ENCODE measurements at places on chromosomes 3 and 15.

- DNase-seq: no peak
Observed at GRCh38 chr15:85475317-85475701, 94.9 kb downstream of the AKAP13 start.

GRCh38 chr3:55270976-55271375 is 216.1 kb downstream of the WNT5A start:
- DNase-seq: no peak

DNA sequence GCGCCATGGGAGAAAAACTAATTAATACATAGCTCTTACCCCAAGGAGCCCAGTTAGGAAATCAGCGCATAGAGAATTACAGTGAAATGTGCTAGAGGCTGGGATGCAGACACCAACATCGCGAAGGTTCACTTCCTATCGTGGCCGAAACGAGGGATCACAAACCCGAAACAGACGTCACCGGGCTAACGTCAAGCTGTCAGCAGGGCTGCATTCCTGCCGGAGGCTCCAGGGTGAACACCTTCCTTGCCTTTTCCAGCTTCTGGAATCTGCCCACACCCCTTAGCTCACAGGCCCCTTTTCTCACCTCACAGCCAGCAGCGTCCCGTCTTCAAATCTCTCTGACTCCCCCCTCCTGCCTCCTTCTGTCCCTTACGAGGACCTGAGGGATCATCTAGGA is 13.0 kb downstream of the GP5 start:
- no peak for DNase-seq

- DNase-seq: no peak
Observed at GRCh38 chr15:98994892-98995291, 12.7 kb downstream of the PGPEP1L start.

DNA sequence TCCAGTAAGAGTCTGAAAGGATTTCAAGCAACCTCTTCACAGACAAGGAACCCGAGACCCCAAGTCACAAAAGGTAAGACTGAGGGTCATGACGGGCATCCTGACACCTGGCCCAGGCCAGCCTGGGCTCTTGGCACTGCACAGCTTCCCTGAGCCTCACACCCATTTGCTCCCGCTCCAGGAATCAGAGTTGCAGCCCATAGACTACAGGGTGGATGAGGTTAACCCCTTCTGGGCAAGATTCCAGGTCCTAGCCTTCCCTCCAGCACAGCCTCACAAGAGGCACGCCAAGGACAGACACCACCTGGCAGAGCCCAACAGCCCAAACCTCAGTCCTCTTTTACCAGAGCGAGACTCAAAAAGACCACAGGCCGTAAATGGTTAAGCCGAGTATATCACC is 36.2 kb downstream of the RBPMS2 start:
- no peak for DNase-seq

DNA sequence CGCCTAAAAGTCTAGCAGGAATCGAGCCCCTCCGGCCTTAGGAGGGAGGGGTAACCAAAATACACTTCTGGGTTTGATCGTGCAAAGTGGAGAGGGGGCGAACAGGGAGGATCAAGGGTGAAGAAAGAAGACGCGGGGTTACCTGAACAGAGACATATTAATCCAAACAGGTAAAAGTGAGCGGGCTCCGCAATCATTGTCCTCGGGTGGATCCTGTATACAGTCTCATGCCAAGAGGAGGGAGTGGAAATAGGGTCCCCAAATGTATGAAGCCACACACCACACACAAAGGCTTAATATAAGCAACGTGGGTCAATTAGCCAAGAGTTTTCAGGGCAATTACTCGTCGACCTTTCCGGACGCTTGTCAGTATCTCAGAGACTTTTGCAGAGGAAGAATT is 749.5 kb downstream of the ROBO1 start:
- no peak for DNase-seq

DNA sequence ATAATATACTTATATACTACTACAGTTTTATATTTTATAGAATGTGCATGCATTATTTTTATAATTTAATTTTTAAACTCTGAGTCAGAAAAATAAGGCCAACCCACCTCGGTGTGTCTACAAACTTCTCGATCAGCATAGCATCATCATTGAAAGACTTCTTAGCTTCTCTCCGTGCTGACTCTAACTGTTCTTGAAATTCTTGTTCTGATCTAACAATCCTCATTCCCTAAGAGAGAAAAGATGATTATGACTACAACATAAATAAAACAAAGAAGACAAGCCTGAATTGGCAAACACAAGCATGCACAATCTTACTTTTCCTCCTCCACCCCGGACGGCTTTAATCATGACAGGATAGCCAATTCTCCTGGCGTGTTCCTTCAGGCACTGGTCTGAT is 28.4 kb downstream of the MCCC1 start:
- DNase-seq: no peak

DNA sequence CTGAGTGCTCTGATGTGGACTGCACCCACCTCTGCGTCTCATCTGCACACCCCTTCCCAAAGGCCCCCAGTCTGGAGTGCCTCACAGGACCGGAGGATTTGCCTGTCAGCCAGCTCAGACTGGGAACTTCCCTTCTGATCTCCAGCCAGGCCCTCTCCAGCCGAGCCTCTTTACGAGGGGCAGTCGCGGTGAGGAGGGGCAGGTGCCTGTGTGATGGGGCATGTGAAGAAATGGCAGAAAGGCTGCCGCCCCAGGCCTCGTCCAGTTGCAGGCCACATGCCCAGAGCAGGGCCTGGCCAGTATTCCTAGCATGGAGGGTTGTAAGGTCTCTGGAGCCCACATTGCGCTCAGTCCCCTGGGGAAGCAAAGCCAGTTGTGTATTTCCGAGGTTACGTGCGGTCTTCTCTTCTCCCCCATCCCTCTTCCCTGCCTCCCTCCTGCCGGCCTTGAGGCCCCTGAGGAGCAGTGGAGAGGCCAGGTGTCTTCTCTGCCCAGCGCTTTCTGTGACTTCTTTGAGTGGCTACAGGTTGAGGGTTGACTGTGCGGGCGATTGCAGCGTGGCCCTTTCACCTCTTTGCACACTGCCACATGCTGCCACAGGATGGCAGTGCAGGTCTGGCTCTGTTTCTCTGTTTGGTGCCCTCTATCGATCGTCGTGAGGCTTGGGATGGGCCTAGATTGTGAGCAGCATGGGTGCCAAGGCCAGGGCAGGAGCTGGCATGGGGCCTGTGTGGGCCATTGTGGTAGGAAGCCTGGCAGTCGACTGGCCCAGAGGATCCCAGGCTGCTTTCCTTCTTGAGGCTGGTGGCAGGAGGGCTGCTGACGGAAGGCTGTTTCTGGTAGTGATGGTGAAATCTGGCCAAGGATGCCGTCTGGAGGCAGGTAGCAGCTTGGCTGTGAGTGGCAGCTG is 5.3 kb downstream of the CLK3 start:
- peak; percentile 60 for DNase-seq

- no peak for DNase-seq
Observed at GRCh38 chr3:22555753-22556435, 647.2 kb upstream of the UBE2E2 start.

- no peak for DNase-seq
Observed at GRCh38 chr3:64460877-64461276, 226.9 kb downstream of the ADAMTS9 start.

DNA sequence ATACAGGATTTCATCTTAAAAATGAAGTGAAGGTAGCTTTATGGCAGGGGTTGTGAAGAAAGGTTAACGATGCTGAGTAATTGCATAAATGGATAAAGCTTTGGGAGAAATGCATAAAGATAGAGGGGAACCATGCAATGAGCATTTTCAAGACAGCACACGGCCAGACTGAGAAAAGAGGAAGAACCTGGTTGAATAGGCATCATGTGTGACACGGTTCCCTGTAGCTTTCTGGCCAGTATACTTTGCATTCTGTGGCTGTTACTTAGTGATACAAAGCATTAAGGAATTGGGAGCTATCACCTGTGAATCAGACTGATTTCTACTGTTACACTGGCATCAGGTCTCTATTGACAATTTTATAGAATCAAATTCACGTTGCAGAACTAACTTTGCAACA is 33.3 kb downstream of the NR2C2 start:
- DNase-seq: no peak

DNA sequence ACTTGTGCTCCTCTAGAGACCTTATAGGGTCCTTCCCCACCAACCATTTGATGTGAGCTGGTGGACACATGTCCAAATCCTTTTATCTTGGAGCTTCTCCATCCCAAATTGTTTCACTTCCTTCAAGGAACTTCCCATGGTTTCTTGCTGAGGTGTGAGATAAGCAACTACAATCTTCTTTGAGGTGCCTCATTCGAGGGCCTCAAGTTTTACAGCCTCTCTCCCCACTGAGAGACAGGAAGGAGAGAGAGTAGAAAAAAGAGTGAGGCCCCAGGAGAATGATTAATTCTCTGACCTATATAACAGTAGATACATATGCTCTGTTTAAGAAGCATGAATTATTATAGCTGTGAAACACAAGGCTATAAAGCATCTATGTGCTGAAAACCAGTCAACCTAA is 70.5 kb downstream of the SUMF1 start:
- DNase-seq: no peak

DNA sequence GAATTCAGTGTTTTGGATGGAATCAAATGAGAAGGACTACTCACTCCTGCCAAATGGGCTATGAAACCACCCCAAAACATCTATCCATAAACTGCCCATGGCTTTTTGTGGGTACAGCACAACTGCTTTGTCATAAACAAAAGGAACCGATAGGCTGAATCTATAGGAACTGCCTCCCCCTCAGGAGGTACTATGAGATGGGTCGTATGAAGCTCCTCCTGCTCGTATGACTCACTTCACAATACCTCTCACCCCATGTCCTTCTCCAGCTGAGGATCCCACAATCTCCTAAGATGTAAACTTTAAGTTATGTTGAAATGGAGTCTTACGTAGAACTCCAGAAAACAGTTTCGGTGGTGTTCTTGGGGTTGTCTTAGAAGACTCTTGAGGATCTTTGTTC is 129.9 kb upstream of the SAMMSON start:
- no peak for DNase-seq

DNA sequence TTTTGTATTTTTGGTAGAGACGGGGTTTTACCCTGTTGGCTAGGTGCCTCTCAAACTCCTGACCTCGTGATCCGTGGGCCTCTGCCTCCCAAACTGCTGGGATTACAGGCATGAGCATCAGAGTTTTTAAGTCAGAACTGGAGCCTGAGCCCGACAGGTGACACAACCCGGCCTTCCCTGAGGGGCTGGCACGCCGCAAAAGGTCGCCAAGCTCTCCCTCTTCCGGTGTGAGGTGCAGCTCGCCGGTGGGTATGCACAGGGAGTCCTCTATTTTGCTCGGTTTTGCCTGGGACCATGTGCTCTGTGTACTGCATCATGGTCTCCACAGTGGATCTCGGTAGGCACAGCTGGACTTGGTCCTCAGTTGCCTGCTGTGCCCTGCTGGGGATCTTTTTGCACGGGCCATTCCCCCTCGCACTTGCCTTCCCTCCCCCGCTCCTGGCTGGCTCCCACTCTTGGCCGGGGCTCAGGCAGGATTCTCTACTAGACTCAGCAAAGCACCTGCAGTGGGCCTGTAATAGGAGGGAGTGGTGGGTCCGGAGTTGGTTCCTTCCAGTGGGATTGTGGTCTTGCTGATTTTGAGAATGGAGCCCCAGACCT is 101.2 kb upstream of the KLF13 start:
- no peak for DNase-seq

DNA sequence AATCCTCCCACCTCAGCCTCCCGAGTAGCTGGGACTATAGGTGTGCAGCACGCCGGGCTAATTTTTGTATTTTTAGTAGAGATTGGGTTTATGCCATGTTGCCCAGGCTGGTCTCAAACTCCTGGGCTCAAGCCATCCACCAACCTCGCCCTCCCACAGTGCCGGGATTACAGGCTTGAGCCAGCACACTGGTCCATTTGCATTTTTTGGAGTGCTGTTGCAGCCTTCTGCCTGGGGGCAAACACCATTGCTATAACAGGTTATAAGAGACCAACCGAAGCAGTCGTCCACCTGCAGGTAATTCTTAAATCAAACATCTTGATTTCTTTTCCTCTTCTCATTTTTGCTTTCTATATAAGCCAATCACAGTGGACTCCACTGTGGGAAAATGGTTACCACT is 27.7 kb downstream of the ACKR4 start:
- no peak for DNase-seq

DNA sequence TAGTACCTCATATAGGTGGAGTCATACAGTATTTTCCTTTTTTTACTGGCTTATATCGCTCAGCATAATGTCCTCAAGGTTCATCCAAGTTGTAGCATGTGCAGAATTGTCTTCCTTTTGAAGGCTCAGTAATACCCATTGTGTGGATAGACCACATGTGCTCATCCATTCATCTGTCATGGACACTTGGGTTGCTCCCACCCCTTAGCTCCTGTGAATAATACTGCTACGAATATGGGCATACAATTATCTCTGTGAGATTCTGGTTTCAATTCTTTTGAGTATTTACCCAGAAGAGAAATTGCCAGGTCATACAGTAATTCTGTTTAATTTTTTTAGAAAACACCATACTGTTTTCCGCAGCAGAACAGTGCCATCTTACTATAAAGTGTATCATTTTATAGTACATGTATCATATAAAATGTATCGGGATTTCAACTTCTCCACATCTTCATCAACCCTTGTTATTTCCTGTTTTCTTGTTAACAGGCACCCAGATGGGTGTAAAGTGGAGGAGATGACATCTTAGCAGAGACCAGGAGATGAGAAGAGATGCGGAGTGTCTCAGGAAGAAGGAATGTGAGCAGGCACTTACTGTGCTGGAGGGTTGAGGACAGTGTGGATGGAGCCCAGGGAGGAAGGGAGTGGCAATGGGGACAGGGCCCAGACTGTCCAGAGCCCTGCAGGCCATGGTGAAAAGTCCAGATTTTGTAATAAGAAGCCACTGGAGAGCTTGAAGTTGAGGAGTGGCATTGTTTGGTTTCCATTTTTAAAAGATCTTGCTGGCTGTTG is 27.0 kb upstream of the PRR23E start:
- no peak for DNase-seq

DNA sequence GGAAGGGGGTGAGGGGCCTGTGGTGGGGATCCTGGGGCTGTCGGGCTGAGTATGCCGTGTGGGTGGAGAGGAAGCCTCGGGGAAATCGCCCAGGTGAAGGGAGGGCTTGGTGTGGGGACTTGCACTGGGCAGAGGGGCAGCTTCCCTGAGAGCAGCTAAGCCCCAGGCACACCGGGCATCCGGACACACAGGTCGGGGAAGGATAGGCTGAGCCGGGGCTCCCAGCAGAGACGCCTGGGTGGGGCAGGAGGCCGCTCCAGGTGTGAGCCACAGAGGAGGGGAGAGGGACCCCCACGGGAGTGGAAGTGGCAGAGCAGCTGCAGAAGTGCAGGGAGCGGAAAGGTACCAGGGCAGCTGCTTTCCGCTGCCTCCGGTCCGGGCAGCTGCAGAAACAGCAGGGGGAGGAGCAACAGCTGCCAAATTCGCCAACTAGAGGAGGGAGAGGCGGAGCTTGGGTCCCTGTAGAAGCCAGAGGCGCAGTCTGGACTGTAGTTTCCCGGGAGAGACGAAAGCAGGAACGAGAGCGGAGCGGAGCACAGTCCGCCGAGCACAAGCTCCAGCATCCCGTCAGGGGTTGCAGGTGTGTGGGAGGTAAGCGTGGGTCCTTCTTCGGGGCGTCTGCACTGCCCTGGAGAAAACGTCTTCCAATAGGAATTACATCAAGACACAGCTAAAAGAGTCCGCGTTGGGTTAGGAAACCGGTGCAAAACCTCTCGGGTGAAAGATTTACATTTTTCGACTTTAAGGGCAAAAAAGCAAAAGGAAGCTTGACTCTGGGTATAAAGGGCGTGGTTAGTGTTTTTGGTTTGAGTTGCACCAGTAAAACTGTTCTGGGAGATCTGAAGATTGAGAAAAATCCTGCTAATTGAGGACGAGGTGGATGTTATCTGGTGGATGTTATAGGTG is at the start of gene SERPINI1:
Gene SERPINI1 (plus strand): TSS at position 489 of the 906 bp plus-strand sequence. CDS start 53,408 bp downstream, outside the sequence.
- DNase-seq: peak; percentile 54

- DNase-seq: no peak
Observed at GRCh38 chr15:63418811-63419210, 37.2 kb upstream of the CA12 start.

- DNase-seq: no peak
Observed at GRCh38 chr3:171343693-171344092, 116.5 kb downstream of the TNIK start.

Data from activated T-cell treated with anti-CD3 and anti-CD28 coated beads for 1 hour (primary cell).